Stimulated activated CD8-positive, alpha-beta memory T cell treated with anti-CD3 and anti-CD28 coated beads, Interleukin-15, amount 100 ng/mL, for 24 hours (primary cell): ENCODE measurements at places on chromosomes 3 and 15.
A peak's percentile ranks its signal among the peaks of the same experiment; 100 is the strongest.

- no peak for DNase-seq
Observed at GRCh38 chr3:160537729-160538128, 27.6 kb downstream of the KPNA4 start.

- DNase-seq: no peak
Observed at GRCh38 chr15:43799209-43799944, 643 bp downstream of the SERINC4 start.

- DNase-seq: no peak
Observed at GRCh38 chr3:144289057-144289456, 317.4 kb downstream of the DIPK2A start.

- no peak for DNase-seq
Observed at GRCh38 chr3:193078996-193079753, 161.5 kb upstream of the MB21D2 start.

DNA sequence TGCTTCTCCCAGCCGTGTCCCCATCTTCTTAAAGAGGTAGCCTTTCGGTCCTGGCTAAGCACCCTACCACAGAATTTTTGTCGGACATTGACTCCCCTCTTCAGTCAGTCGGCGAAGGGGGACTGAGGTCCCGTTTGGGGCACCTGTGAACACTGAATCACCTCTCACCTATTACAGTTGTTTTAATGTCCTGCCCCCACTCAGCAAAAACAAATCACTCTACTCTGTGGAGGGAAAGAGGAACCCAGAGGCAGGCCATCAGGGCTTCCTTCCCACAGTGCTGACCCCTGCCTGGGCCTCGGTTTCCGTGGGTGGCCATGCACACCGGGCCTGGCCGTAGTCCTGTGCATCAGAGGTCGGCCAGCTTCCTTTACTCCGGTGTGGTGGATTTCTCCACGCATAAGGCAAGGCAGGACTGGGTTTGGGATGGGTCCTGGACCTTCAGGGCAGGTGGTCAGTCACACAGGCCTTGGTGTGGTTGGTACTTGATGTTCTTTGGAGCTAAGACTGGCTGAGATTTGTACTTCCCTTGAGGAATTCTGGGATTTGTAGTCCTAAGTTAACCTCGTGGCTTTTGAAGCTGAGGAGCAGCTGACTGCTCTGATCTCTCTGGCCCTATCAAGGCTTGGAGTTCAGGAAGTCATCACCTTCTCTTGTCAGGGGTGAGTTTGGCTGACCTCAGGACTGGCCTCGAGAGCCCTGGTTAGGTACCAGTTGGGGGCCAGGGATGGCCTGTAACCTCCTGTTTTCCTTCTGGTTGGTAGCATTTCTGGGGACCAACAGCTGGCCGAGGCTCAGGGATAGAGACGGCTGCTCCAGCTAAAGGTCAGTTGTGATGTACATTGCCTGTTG, 627 bp upstream of the FAM131A start:
- no peak for DNase-seq

GRCh38 chr3:11019116-11019819, 26.7 kb downstream of the SLC6A1 start:
- DNase-seq: no peak

GRCh38 chr3:125654526-125654925, 59.2 kb upstream of the OSBPL11 start:
- no peak for DNase-seq

GRCh38 chr3:156776031-156776430, 50.1 kb upstream of the LEKR1 start:
- DNase-seq: no peak

DNA sequence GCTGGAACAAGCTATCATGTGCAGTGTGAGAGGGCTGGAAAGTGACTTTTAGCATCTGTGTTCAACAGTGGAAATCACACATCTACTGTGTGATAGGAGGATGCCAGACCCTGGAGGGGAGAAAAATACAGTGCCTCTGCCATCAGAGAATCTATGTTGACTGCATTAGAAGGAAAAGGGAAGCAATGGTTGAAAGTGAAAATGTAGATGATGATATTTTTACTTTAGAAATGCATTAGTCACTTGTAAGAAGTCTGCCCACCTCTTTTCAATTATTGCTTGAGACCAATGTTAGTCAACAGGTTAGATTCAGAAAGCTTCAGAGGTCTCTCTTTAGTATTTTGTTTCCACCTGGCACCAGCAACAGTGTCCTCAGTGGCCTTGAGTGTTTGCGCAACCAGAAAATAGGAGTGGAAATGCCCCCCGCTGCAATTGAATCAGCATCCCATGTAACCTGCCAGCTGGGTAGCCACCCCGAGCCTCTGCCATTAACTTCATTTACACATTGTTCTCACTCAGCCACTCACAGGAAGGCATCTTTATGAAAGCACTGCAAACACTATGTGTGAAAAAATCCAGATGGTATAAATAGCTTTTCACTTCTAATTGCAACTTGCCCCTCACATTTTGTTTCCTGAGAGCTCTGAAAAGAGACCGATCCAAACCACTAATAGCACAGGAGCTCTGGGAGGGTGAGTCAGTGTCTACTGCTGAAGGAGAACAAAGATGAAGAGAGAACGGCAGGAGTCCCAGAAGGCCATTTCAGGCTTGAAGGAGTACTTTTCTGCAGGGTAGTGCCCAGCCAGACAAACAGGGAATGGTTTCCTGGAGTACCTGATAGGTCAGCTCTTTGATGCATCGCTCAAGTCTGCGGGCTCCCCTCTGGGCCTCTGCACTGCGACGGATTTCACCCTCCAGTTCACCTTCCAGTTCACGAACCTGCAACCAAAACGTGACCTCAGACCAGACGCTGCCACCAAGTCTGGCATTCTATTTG, 92.1 kb downstream of the HHLA2 start:
- DNase-seq: no peak

DNA sequence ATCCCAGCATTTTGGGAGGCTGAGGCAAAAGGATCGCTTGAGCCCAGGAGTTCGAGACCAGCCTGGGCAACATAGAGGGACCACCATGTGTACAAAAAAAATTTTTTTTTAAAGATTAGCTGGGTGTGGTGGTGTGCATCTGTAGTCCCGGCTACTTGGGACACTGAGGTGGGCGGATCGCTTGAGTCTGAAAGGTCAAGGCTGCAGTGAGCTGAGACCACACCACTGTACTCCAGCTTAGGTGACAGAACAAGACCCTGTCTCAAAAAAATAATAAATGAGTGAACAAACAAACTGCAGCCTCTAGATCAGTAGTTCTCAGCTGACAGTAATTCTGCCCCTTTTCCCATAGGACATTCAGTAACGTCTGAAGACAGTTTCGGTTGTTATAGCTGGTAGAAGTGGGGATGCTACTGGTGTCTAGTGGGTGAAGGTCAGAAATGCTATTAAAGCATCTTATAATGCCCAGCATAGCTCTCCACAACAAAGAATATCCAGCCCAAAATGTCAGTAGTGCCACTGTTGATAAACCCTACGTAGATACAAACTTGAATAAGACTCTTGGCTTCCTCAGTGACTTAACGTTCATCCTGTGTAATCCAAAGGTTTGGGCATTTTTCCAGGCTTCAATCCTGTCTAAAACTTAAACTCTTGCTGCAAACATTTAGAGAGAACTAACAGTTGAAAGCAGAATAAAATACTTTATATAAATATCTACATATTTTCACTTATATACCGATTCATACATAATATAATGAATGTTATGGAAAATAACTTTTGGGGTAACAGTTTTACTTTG, 10.6 kb downstream of the SMC4 start:
- DNase-seq: no peak

DNA sequence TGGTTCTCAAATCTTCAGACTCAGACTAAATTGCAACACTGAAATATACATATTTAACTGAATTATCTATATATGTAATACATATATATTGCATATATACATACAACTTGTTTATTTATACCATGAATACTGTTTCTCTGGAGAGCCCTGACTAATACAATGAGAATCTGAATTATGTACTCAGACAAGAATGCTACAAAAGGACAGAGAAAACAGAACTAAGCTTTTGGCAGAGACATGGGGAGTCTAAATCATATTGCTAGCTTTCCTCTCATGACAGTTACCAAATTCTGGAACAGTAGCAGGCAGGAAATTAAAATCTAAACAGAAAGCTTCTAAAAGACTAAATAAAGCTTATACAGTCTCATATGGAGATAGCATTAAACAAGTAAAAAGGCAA, 142.4 kb upstream of the KCNMB2 start:
- no peak for DNase-seq

DNA sequence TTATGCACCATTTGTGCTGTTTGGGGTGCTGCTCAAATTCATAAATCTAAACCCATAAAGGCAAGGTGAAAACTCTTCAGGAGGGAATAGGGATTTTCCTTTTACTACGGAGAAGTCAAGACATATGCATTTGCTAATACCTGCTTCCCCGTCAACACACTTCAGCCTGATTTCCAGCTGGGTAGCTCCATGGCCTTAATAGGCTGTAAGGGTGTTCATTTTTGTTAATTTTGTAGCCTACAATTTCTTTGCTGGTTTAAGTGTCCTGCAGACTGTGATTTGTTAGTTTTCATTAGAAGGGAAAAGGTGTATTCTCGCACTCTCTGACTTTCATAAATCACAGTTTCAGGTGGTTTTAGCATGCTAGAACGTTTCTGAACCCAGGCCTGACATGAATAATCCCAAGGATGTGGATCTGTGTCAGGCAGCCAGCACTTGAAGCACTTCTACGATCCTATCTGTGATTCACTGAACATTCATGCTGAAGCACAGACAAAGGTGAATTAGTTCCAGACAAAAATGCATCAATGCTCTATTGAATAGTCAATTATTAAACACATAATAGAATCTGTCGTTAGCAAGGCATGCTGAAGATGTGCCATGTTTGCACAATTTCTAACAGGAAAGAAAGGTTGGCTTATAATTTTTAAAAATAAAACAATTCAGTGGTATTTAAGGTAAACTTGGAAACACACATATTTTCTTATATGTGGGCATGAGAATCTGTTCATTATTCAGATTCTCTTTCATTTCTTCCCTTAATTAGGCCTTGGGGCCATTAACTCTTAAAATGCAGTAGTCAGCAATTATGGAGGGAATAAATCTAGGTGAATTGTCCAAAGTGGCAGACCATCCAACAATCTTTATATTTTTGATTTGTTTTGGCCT, 17.9 kb upstream of the NMNAT3 start:
- no peak for DNase-seq

DNA sequence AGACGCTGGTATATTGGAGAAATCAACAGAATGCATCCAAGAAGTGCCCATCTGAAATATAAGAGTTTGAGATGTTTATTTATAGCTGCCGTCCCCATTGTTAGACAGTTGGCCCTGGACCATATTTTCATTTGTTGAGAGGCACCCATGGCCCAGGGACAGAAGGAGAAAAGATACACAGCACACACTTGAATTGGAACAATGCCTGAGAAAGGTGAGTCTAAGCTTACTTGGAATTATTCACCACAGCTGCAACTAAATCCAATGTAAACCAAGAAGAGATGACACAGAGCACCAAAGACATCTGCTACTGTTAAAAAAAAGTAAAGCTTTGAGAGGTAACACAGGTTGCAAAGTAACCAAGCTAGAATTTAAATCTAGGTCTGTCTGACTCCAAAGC, 525.5 kb upstream of the NAALADL2 start:
- no peak for DNase-seq

- DNase-seq: no peak
Observed at GRCh38 chr3:169624533-169624972, 39.0 kb downstream of the MECOM start.

- no peak for DNase-seq
Observed at GRCh38 chr3:17266846-17267245, 382.1 kb downstream of the PLCL2 start.

- no peak for DNase-seq
Observed at GRCh38 chr3:21056293-21056692, 694.7 kb downstream of the ZNF385D start.

GRCh38 chr15:51842852-51843737, 13.6 kb downstream of the TMOD3 start:
- DNase-seq: no peak

DNA sequence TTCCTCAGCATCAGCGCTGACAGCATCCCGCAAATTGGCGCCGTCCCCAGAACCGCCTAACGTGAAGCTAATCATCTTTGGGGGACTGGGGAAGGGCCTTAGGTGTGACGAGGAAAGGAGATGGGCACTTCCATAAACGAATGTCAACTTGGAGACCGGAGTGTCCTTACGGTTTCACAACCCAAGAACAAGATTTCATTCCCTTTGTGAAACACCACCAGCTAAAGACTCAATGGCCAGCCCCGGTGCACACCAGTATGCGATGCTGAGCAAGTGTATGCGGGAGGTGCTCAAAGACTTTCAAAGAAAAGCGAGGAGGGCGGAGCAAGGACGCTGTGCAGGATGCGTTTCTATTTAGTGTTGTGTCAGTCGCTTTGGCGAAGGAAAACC, 759 bp upstream of the TTBK2 start:
- peak; percentile 18 for DNase-seq

GRCh38 chr15:100131321-100132224, 210.2 kb downstream of the ADAMTS17 start:
- no peak for DNase-seq

GRCh38 chr3:23217872-23218554, 14.9 kb downstream of the UBE2E2 start:
- no peak for DNase-seq

DNA sequence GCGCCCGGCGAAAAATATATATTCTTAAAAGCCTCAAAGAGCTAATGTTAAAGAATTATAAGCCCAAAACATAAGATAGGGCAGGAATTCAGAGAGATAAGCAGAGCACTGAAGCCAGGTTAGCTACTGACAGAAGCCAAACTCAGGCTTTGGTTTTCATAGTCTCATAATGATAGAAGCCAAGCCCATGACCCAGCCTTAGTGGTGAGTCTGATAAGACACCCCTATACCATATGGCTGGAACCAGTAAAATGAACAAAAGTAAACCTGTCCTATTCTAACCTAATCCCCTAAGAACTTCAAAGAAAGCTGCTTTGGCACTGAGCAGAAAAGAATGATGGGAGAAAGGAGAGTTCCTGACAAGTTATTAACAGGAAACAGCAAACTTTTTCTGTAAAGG, 25.9 kb downstream of the MYO9A start:
- DNase-seq: no peak

DNA sequence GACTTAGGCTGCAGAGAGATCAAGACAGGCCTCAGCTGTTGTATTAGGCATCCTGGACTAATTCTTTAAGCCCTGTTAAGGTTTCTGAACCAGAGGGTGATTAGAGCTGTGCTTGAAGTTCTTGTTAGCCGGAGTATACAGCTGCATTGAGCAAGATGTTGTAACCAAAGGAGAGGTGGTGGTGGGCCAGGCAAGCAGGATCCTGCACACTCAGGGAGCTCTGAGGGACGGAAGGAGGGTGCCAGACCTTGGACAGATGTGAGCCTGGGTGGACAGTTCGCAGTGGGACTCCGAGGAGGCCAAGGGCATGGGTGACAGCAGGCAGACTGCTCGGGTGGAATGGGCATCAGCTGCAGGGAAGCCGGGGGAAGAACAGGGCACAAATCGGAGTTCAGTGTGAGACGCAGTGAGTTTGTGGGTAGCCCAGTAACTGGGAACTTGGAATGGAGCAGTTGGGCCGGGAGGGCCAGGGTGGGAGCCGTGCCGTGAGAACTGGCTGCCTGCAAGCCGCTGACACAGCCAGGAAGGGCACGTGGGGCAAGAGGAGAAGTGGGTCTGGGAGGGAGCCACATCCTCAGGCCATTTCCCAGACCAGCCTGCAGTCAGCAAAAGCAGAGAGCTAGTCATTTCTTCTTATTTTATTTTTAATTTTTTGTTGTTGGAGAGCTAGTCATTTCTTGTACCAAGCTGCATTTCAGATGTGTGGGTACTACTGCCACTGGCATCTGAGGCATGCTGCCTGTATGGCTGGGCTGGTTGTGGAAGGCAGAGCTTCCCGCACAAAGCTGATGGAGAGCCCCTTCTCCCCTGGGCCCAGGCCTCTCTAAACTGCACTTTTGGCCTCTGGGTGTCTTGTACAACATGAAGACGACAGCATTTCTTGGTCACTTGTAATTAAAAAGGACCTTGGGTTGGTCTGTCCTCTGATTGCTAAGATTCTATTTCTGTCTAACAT, 61.0 kb downstream of the PGPEP1L start:
- no peak for DNase-seq
